CD4-positive, alpha-beta T cell treated with Interleukin-1 beta for 1 hour (primary cell): ENCODE measurements at places on chromosomes 4 and X.

DNA sequence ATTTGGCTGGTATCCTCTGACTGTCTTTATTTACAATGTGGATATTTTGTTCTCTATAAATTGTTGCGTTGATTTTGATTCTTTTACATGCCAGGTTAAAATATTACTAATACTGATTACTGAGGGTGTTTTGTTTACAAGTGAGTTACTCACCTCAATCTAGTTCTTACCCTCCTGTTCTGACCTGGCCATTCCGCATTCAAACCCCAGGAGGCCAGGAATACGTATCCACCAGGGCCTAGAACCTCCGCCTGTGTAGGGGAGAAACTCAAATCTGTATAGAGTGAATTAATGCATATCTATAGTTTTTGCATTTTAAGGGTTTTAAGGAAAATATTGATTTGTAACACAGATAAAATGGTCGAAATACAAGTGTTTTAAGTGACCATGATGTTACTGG is 2.6 kb upstream of the ZFP42 start:
- DNase-seq, result no peak

- DNase-seq, result no peak
Observed at GRCh38 chrX:118047446-118048186, 69.0 kb downstream of the KLHL13 start.

GRCh38 chrX:41085878-41086626 is 807 bp downstream of the USP9X start:
- peak; percentile 49 for DNase-seq

GRCh38 chr4:118920247-118920646 is 31.6 kb downstream of the SYNPO2 start:
- no peak for DNase-seq

GRCh38 chrX:100926453-100926852 is 2.3 kb downstream of the XKRX start:
- DNase-seq, result no peak

- no peak for DNase-seq
Observed at GRCh38 chr4:182715548-182715947, 201.6 kb downstream of the DCTD start.

DNA sequence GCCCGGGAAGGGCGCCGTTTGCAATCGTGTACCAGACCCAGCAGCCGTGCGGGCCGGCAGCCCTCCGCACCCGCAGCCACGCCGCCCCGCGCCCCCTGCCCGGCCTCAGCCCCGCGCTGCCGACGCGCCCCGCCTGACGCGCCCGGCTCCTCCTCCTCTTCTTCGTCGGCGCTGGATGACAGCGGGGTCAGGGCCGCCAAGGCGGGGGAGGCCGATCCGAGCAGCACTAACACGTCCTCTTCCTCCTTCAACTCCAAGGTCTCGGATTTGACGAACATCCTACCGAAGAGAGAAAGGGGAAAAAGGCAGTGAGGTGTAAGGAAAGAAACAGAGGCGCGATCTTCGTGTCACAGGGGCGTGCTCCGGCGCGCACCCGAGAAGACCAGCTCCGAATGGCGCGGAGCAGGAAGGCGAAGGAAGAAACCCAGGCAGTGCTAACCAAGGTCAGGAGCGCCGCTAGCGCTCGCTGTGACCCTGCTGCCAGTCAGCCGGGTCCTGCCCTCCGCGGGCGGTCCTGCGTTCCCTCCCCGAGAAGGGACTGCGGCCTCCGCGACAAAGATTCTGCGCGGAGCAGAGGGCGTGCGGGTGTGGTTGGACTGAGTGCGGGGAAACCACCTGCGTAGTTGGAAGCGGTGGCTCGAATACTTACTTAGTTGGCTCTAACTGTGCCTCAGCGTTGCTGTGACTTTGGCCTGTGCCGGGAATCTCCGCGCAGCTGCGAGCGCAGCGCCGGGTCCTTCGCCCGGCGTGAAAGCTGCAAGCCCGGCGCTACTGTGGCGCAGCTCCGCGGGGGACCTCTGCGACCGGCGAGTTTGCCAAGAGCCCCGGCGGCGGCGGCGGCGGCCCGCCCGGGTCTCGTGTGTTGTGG is 548 bp downstream of the NEUROG2 start:
- no peak for DNase-seq

DNA sequence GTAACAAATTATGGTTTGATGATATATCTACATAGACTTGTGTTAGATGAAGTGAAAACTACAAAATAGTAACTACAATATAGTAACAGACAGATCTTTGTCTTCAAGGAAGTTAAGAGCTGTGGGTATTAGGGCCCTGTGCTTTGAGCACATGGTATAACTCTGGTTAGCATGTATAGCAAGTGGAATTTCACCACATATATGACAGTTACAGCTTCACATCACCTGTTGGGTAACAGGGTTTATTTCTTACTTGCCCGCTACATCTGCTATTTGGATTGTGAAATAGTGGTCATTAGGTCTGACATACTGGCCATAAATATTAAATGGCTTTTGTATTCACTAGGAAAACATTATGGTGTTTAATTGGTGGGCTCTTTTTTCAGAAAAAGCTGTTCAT is 20.2 kb downstream of the OFD1 start:
- DNase-seq, result no peak

DNA sequence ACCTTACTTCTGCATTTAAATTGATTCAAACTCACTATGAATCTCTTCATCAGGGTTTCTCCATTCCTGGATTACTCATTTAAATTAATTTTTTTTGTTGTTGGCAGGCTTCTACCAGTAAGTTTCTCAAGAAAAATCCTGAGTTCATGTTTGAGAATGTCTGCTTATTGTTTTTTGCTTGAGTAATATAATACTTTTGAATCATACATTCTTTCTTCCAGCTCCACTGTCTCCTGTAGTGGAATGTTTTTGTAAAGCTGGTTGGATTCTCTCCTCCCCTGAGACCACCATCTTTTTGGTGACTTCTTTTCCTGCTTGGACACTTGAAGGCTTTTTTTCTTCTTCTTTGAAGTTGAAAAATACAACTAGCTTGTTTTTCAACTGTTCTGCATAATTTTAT is 4.3 kb upstream of the MID1IP1 start:
- no peak for DNase-seq

DNA sequence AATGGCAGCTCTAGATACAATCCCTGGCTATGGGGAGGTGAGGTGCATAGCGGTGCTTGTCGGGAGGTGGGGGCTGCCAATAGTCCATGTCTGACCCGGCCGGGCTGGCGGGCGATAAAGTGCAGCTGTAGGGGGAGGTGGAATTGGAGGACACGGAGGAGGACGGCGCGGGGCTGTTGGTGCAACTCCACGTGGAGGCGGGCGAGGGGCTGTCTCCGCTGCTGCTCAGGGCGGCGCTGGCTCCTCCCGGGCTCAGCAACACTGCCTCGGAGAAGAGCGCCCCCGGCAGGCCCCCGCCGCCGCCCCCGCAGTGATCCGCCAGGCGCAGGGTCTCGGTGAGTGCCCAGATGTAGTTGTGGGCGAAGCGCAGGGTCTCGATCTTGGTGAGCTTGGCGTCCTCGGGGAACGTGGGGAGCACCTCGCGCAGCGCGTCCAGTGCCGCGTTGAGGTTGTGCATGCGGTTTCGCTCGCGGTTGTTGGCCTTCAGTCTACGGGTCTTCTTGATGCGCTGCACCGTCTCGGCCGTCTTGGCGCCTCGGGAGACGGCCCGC is 1.3 kb downstream of the NEUROG2 start:
- DNase-seq, result no peak
